ENCODE measurements at places on chromosomes 11 and 22.

- DNase-seq: no peak
Observed at GRCh38 chr11:86062719-86063118, 6.2 kb downstream of the PICALM start.

- DNase-seq: no peak
Observed at GRCh38 chr11:87198266-87198881, 160.6 kb downstream of the TMEM135 start.

DNA sequence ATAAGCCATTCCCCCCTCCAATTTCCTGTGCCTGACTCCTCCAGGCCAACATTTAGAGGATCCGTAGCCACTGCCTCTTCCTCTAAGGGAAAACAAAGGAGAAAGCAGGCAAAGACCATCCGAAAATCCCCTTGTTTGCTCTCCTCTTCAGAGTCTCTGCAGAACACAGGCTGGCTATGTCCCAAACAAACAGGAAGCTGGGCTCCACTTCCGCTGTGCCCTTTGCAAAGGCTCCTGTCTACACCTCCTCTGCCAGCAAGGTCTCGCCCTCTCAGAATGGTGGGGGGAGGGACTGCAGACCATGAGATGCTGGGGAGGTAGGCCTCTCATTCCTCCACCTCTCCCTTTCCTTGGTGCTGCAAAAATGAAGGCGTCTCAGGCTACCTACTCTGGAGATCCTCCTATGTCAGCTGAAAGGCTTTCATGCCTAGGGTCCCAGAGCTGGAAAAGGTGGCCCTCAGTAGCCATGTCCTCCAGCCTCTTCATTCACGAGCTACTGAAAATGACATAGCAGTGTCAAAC lies 596.2 kb downstream of the BUD13 start:
- DNase-seq: no peak

- DNase-seq: no peak
Observed at GRCh38 chr11:121770939-121771595, 318.3 kb upstream of the SORL1-AS1 start.

DNA sequence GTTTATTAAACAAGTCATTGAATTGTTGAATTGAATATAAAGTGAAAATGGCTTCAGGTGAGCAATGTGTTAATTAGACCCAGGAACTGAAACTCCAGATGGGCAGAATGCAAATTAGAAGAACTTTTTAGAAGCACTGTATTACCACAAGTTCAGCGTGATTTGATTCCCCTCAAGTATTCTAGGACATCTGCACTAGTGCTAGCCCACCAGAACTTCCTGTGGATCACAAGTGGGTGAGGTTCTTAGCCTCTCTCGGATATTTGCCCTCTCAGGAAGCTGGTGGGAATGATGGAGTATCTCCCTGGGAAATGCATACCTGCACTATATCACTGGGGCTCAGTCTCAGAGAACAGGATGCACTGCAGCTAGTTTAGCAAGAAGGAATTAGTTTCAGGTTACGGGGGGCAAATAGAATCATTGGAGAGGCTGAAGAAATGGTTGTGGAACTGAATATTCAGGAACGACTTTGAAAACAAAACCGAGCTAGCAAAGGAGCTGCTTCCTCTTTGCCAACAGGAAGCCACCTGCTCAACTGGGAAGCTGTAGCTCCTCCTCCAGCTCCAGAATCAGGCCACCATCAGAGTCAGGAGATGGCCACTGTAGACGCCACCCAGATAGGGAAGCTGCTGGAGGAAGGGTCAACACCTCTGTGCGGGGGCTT lies 74.3 kb downstream of the DHCR7 start:
- DNase-seq: no peak
